ENCODE measurements at places on chromosomes 3 and 15. TPM values are rescaled to one million over a fixed set of nuclear protein-coding genes. Genes with fewer than 3 reads are reported as not detected.

The ROBO1 gene
- 3.2 TPM for total RNA-seq

The LDHAL6B gene
- not detected for total RNA-seq

The VPS18 gene
- 11.4 TPM for total RNA-seq

The C3orf52 gene
- total RNA-seq, result 2.9 TPM

The PLD1 gene
- total RNA-seq, result 27.9 TPM

The DGKG gene
- total RNA-seq, result 14.5 TPM

The BCL2A1 gene
- not detected for total RNA-seq

The CYP19A1 gene
- total RNA-seq, result 0.79 TPM

The VILL gene
- 1.7 TPM for total RNA-seq

The CISH gene
- total RNA-seq, result 0.20 TPM

The ANKRD34C gene
- not detected for total RNA-seq

The CAMKV gene
- total RNA-seq, result not detected

The ZPLD1 gene
- not detected for total RNA-seq

The PRTG gene
- total RNA-seq, result 13.4 TPM

Data from NCI-H460 (cell line).